ENCODE measurements at places on chromosomes 13 and 19.

DNA sequence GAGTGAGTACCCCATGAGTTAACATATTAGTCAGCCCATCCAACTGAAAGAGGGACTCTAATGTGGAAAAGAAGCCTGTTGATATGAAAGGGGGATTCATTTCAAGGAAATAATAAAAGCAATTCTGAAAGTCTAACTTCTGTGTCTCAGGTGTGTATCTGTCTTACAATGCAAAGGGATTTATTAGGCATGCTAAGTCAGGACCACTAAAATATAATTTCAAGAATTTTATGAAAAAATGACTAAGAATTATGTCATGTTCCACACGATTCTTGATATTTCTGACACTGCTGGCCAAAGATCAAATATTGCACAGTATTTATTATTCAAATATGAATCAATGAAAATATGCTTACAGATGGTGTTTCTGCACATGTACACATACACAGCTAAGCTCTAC is 130.8 kb downstream of the KLF12 start:
- no peak for DNase-seq

DNA sequence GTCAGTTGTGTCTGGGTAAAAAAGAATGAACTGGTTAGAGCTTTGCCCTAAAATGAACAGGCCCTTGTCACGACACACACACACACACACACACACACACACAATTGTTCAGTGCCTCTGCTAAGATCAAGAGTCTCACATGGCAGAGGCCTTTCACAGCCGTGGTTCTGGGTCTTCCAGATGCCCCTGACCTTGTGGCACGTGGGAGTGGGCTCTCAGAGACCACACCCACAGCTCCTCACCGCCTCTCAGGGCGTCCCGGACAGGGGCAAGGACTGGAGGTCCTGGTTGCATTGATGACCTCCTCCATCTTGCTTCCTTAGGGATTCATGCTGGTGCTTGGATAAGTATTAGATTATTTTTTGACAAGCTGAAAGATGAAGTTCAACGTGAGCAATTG is 101.0 kb downstream of the HSPH1 start:
- no peak for DNase-seq

- DNase-seq: no peak
Observed at GRCh38 chr19:28652765-28653164, 560.2 kb downstream of the UQCRFS1 start.

DNA sequence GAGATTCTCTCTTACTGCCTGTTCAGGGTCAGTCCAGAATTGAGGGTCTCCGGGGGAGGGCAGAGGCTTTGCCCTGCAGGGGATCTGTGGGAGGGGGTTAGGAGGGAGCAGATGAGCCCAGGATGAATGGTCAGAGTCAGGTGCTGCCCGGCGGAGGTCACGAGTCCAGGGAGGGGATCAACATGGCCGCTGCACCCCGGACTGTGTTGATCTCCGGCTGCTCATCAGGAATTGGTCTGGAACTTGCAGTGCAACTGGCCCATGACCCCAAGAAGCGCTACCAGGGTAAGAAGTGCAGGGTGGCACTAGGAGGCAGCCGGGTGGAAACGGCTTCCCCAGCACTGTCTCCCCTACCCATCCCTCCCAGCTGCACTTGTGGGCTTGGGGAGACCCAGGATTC is at the start of gene RDH8:
Gene RDH8 (plus strand): TSS at position 168 of the 400 bp plus-strand sequence. CDS start 15 bp downstream, at position 183.
- no peak for DNase-seq

DNA sequence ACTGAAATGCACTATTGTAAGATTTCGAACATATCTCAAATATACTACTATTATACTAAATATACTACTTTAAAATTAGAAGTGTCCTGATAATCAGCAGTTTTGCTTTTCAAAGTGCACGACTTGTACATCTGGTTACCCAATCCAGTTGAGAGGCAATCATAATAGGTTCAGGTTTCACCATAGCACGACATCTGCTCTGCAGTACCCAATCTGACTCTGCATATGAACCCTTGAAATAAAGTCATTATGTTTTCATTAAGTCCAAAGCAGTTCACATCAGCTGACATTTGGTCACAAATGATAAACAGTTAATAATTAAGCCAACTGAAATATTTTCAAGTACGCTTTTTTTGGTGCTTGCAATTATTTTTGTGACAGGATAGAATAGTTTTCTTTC is 90.6 kb downstream of the PCDH9 start:
- no peak for DNase-seq

- no peak for DNase-seq
Observed at GRCh38 chr19:18849838-18850400, 18.2 kb downstream of the UPF1 start.

DNA sequence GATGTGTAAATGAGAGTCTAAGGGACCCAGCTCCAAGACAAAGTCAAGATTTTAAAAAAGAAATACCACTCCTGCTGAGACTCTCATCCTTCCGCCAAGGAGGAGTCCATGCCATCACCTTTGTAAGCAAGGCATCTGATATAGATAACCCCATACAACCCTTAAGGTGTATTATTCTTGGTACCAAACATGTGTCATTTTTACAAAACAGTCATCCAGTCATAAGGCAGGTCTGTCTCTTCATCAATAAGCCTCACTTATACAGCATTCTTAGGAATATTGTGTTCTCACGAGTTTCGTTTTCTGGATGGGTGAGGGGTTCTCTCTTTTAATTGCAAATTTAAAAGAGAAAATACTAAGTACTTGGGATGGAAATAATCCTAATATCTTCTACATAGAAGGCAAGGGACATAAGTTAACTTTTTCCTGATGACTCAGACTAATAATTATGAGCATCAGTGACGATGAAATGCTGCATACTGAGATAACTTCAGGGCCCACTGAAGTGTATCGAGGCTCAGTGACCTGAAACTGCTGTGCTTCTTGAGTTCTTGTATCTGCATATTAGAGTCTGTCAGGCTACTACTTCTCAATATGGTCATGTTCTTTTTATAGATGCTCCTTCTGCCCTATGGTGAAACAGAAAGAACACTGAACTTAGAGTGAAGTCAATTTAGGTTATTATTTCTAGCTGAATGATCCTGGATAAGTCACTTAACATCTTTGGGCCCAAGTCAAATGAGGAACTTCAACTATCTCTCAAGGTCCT is 166.6 kb downstream of the KLF12 start:
- no peak for DNase-seq

- DNase-seq: no peak
Observed at GRCh38 chr13:30091691-30092090, 215.7 kb downstream of the KATNAL1 start.

DNA sequence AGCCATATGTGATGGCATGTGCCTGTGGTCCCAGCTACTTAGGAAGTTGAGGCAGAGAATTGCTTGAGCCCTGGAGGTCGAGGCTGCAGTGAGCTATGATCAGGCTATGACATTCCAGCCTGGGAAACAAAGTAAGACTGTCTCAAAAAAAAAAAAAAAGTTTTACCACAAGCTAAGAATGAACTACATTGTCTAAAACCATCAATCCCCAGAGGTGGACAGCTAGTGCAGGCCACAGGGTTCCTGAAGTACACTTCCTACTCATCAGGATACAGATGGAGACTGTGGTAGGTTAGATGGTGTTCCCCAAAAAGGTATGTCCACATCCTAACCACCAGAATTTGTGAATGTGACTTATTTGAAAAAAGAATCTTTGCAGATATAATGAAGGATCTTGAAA is 63.5 kb upstream of the DOCK9 start:
- DNase-seq: no peak

DNA sequence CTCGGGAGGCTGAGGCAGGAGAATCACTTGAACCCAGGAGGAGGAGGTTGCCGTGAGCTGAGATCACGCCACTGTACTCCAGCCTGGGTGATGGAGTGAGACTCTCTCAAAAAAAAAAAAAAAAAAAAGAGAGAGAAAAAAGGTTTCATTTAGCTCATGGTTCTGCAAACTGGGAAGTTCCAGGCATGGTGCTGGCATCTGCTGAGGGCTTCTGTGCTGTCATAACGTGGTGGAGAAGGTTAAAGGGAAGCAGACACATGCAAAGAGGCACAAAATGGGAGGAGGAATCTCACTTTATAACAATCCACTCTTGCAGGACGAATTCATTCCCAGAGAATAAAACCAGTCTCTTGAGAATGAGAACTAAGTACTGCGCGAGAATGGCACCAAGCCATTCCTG is 34.9 kb upstream of the SIAH3 start:
- DNase-seq: no peak

DNA sequence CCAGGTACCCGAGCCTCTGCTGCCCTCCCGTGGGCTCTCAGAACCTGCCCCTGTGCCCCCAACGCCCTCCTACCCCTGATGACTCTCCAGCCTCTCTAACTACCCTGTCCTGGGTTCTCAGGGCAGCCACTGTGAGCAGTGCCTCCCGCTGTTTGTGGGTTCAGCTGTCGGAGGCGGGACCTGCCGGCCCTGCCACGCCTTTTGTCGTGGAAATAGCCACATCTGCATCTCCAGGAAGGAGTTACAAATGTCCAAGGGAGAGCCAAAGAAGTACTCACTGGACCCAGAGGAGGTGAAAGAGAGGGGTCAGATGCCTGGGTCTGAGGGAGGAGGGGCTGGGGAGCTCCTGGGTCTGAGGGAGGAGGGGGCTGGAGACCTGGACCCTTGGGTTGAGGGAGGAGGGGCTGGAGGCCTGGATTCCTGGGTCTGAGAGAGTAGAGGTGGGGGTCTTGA is 20.0 kb downstream of the CNFN start:
- DNase-seq: no peak

GRCh38 chr19:5335593-5335992 is 5.0 kb downstream of the PTPRS start:
- no peak for DNase-seq

DNA sequence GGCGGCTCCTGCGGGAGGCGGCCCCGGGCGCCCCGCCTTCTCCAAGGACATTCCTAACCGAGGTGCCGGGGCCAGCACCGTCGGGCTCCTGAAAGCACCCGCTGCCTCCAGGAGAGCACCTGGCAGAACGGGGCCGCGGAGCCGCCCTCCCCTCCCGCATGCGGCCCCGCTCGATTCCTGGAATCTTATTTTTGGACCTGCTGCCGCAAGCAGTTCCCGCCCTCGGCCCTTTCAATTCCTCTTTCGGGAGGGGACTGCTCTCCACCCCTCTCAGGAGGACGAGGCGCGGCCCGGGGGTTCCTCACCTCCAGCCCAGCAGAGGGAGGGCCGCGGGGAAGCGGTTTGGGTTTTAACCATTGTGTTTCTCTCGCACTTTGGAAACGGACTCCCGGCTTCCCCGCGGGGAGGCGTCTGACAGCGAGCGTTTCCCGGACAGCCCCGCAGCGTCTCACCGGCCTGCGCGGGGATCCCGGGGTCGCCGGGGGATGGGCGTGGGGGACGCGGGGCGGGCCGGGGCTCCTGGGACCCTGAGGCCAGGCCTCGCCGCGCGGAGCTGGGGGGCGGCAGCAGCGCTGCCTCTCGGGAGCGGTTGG is 849 bp downstream of the GAS6 start:
- DNase-seq: peak; percentile 35
